ENCODE measurements at places on chromosomes 1 and 21.

GRCh38 chr1:87464022-87464490 lies 135.4 kb downstream of the LMO4 start:
- no peak for DNase-seq

GRCh38 chr1:119795261-119796200 lies 15.7 kb downstream of the REG4 start:
- no peak for DNase-seq

- no peak for DNase-seq
These were observed 11.5 kb downstream of the CYB5RL start for GRCh38 chr1:54188291-54188690.

DNA sequence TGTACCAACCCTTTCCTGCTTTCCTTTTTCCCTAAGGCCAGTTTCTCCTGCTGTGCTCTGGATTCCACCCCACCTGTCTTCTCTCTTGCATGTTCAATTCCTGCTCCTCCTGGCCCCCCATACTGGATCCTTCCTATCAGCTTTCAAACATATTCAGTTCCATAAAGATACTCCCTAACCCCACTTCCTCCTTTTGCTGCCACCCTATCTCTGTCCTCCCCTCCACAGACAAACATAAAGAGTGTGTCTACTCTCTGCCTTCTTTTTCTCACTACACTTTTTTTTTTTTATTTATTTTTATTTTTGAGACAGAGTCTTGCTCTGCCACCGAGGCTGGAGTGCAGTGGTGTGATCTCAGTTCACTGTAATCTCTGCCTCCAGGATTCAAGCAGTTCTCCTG lies 16.9 kb upstream of the RPF1 start:
- no peak for DNase-seq

DNA sequence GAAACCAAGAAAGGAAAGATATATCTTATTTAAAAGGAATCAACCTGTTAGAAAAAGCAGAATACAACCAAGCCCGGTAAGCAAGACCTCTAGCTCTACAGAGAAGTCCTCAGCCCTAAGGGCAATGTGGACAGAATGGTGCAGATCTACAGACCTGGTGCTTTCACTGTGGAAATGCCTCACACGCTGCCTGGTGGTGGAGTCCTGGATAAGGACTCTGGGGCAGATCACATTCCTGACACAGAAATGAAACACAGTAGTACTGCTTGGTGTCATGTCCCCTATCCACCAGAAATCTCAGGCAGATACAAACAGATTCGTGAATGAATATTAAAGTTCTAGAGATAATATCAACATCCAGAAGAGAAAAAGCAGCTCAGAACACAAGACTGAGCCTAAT lies 6.8 kb downstream of the CNN3 start:
- DNase-seq, result no peak
